Activated CD8-positive, alpha-beta memory T cell treated with anti-CD3 and anti-CD28 coated beads, Interleukin-2, amount 10 ng/mL, durations not matched to agents 7 days and 5 days (primary cell): ENCODE measurements at places on chromosomes 5 and 9. TPM values are rescaled to one million over a fixed set of nuclear protein-coding genes. Genes with fewer than 3 reads are reported as not detected.

The FOXD4L6 gene
- total RNA-seq: not detected

The PIP5KL1 gene
- total RNA-seq: 2.6 TPM

The ROPN1L gene
- 2.4 TPM for total RNA-seq

The OR2Y1 gene
- total RNA-seq: not detected

The TSTD2 gene
- 15.0 TPM for total RNA-seq

The CENPH gene
- 50.2 TPM for total RNA-seq

The AQP3 gene
- total RNA-seq: 10.4 TPM

GRCh38 chr5:10745133-10745532, 15.9 kb downstream of the DAP start:
- no peak for DNase-seq

DNA sequence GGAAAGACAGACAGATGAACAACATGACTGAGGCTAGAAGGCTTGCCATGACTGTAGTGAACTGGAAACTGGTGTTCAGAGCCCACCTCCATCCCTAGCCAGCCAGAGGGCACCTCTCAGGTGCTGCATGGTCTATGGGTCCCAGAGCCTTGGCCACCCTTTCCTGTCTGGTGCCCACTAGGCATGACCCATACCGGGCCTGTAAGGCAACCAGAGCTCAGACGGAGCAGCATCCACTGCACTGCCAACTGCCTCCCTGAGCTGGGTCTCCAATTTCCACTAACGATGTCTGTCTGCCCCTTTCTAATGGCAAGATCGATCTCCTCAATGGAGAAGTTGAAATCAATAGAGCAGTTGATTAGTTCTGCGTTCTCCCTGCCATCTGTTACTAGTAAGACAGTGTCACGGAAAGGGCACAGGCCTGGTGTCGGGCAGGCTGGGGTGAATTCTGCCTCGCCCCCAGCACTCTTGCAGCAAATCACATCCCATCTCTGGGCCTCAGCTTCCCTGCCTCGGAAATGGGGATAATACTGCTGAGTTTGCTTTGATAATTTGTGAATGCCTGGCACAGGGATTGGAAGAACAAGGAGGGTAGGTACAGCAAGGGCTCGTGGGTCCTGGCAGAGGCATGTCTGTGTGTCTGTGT, 172.3 kb upstream of the MVB12B start:
- peak; percentile 36 for DNase-seq

DNA sequence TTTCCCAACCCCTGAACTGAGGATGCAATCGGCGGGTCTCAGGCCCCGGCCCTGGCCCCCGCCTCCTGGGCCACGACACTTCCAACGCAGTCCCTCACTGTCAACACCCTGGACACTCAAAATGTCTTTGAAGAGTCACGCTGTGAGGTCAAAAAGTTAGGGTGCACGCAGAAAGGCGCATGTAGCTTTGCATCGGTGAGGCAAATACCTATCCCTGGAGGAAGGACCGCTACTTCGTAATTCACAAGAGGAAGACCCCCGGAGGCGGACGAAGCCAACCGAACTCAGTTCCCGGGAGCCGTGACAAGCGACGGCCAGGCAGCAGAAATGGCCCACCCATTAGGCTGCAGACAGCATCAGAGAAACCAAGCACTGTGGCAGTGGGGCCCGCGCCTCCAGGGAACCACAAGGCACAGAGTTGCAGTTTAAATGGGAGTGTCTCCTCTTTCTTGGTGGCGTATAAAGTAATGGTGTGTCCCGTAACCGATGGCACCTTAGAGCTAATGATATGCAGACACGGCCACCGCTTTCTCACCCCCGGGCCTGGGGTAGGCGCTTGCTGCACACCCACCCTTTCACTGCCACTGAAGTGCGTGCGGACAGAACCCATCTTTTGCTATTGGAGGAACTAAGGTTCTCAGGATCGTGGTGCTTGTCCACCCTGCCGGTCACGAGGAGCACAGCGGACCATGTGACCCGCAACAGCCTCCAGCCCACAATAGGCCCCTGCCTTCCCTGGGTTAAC, 9.0 kb downstream of the ADAMTS2 start:
- no peak for DNase-seq

DNA sequence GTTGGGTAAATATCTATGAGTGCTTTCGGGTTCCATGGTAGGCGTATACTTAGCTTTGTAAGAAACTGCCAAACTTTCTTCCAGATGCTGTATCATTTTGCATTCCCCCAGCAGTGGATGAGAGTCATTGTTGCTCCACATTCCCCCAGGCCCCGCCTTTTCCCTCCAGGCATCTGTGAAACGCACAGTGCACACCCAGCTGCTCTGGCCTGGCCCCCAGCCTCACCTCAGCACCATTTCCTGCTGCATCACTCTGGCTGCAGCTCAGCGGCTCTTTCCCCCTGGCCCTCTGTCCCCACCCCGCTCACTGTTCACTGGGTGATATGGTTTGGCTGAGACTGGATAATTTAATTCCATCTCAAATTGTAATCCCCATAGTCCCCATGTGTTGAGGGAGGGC, 76.6 kb upstream of the SPTLC1 start:
- no peak for DNase-seq

DNA sequence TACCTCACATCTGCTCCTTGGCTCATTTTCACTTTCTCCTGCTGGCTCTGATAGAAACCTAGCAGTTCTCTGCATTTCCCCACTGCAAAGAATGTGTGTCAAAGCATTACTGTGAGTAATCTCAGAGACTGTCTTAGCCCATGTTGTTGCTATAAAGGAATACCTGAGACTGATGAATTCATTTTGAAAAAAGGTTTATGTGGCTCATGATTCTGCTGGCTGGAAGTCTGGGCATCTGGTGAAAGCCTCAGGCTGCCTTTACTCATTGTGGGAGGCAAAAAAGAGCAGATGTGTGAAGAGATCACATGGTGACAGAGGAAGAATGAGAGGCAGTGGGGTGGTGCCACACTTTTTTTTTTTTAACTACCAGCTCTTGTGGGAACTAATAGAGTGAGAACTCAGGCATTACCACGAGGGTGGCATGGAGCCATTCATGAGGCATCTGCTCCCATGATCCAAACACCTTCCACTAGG, 191.6 kb upstream of the CTNND2 start:
- no peak for DNase-seq

DNA sequence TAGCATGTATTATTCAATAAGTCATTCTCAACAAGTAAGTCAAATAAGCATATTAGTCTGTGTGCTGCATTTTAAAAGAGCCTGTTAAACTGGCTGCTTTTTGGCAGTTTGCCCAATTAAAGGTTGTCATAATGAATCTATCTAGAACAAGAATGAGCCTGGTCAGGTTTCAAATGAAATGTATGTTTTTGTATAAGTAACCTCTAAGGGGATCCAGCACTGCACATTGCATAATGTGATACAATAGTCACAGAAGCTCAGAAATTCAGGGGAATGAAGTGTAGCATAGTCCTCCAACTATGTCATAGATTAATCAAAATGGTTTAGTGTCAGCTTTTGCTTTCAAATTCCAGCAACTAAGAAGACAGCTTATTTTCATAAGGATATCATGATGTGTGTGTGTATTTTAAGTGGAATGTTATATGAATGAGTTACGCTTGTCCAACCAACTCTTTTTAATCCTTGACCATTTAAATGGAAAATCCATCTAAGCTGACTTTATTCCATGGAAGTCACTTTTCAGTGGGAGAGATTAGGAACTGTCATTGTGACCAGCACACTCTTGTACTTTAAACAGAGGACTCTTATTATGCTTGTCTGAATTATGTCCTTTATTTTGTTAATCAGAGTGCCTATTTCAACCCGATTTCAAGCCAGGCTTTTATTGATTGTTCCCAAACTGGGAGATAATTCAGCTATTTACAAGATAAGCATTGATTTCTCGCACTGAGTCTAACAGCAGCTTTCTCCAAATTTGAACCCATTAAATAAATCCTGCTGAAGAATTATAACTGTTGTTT, 283.9 kb upstream of the ADAMTSL1 start:
- no peak for DNase-seq

GRCh38 chr5:124867137-124867704, 120.8 kb upstream of the ZNF608 start:
- DNase-seq: no peak

DNA sequence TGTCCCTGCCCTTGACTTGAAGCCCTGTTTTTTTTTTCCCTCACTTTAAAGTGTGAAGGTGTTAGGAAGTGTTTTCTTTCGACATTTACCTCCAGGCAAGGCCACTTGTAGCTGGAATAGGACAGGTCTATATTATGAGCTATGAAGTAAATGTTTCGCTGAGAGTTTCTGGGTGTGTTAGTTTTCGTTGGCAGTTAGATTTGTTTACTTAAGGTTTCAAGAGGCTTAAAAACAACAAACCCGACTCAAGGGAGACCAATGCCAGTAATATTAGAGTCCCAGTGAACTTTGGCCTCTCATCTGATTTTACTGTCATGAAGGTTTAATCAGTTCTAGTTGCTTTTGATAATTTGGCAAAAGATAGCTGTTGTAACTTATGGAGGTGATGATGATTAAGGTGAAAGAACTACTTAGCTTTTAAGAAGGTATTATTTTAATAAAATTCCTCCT, 25.2 kb downstream of the OCLN start:
- no peak for DNase-seq

DNA sequence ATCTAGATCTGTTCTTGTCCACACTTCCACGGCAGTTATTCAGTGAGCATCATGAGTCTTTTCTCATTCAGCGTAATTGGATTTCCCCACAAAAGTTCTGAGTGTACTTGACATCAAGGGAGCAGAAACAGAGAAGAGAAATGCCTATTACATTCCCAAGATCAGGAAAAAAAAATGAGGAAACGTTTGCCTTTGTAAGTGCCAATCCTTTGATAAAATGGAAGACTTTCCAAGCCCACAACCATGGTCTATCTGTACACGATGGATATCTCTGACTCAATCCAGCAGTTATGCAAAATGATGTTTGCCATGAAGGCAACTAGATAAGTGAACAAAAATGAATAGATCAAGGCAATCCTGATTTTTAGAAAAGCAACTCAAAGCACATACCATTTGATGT, 235.9 kb downstream of the DOCK8 start:
- no peak for DNase-seq

GRCh38 chr5:53479045-53479589, 1.3 kb upstream of the FST start:
- DNase-seq: no peak

DNA sequence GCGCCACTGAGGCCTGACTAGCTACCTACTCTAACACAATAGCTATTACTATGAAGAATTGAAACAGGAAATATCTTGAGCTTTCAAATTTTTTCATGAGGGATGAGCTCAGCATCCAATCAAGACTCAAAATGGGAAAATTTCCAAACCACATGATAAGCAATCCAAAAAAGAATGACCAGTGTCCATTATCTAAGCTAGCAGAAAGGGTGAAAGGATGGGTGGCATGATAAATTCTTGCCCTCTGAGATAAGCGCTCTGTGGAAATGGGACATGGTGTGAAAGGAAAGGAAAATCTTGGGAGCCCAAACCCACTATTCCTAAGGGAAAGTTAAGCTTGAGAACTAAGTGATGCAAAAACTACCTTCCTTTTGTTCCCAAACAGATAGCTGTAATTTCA, 170.2 kb upstream of the NREP start:
- no peak for DNase-seq

GRCh38 chr5:28743025-28743715, 1704.8 kb upstream of the CDH9 start:
- DNase-seq: no peak

DNA sequence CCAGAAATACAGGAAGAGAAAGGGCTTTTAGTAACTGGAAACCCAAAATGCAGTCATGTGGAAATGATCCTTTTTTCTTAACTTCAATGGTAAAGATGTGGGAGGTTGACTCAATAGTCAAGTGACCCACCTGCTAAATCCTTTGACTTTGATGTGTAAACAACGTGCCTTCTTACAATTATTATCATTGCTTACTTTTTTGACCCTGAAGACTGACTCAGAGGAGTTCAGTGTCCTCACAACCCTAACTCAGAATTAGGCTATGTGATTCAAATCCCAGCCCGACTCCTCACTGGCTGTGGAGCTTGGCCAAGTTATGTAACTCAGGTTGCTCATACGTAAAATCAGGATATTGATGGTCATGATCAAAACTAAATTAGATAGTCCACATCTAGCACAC, 27.9 kb downstream of the ANXA1 start:
- DNase-seq: no peak

- DNase-seq: no peak
These were observed 3.5 kb downstream of the TAF1L start for GRCh38 chr9:32631991-32632390.

GRCh38 chr9:78026947-78027346, 4.7 kb downstream of the GNAQ start:
- no peak for DNase-seq

- no peak for DNase-seq
These were observed 65.7 kb upstream of the ZNF462 start for GRCh38 chr9:106797299-106797698.

DNA sequence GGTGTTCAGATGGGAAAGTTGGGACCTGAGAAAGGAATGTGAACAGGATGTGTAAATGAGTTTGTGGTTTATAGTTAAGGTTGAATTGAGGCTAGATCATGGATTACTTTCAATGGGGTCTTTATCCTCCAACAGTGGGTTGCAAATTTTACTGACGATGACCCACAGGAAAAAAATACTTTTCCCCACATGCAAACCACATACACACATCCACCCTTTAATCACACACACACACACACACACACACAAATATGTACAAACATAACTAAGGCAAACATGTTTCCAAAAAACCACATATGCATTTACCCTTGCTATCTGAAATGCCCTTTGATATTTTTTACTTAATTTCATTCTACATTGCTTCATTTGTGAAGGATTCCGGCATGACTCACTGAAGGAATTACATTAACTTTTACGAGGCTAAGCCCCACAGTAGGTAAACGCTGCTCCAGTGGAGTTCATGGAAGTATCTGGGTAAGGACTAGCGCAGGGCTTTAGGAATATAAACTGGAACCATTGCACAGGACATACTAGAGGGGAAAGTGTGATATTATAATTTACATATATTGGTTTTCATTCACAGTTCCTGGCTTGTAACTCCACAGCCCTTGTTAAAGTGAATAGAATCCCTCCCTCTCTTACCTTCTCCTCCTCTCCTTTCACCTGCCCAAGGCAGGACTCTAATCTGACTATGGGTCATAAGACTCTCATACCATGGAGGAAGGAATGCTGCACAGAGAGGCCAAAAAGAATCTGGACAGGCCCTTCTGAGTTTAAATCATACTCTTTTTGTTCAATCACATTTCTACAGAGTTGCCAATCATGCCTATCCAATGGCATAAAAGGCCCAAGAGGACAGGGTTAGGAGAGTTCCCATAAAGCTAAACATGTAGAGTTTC, 8.5 kb upstream of the SPEF2 start:
- no peak for DNase-seq

GRCh38 chr5:159864885-159865691, 51.2 kb upstream of the ADRA1B start:
- DNase-seq: no peak

DNA sequence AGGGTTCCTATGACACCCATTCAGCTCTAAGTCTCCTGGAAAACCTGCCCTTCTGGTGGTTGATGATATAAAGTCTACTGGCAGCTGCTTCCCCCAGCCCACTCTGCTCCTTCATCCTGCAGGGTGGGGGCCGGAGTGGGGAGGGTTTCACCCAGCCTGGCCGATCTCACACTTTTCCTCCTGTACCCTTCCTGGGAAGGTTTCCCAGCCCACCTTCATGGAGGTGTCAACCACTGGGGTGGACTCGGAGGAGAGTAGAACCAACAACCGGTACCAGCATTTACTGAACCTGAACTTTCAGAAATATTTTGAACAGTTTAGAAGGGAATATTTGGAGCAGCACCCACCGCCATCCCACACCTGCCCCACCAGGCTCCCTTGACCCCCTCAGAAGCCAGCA, 30.4 kb downstream of the ROR2 start:
- DNase-seq: no peak
